Left ventricle myocardium inferior (tissue), 1 donor: ENCODE measurements at places on chromosomes 1 and 21.

- no peak for DNase-seq
Measured at GRCh38 chr21:32392299-32392879, 423 bp downstream of the URB1 start.

DNA sequence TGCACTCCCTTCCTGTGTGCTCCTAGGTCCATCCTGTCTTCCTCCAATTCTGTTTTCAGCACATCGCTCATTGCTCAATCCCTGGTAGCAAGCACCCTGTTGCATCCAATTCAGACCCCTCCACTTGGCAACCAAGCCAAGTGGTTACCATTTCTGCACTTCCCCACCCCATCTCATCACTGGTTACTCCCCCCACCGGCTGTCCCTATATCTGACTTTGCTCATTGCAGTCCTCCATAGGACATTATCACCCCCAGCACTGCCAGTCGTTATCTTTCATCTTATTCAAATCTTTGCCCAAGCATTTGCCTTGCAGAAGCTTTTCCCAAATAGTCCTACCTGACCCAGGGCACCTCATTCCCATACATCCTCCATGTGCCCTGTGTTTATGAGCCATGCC is 2.1 kb upstream of the TMEM9 start:
- DNase-seq: no peak

DNA sequence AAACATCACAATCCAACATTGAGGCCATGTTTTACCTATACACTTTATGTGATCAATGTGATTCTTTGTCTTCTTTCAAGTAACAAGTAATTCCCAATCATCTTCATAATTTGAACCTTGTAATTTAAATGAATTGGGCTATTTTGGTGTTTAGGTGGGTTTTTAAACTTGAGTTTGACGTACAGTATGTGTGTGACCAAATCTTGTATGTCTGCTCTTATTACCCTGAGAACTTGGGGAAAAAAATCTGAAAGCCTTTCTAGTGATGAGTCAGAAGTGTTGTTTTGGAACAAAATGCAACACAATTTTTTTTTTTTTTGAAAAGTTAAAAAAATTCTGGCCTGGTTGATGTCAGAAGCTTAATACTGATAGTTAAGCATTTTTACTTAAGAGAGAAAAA is 68.5 kb downstream of the HHAT start:
- no peak for DNase-seq

GRCh38 chr1:197424380-197424779 is 156.3 kb downstream of the CRB1 start:
- DNase-seq: no peak

GRCh38 chr1:245270972-245271371 is 116.2 kb downstream of the KIF26B start:
- DNase-seq: no peak

- DNase-seq: no peak
Measured at GRCh38 chr1:36561361-36561724, 78.6 kb upstream of the CSF3R start.

GRCh38 chr1:12479311-12479710 is 138.7 kb downstream of the DHRS3 start:
- DNase-seq: no peak

DNA sequence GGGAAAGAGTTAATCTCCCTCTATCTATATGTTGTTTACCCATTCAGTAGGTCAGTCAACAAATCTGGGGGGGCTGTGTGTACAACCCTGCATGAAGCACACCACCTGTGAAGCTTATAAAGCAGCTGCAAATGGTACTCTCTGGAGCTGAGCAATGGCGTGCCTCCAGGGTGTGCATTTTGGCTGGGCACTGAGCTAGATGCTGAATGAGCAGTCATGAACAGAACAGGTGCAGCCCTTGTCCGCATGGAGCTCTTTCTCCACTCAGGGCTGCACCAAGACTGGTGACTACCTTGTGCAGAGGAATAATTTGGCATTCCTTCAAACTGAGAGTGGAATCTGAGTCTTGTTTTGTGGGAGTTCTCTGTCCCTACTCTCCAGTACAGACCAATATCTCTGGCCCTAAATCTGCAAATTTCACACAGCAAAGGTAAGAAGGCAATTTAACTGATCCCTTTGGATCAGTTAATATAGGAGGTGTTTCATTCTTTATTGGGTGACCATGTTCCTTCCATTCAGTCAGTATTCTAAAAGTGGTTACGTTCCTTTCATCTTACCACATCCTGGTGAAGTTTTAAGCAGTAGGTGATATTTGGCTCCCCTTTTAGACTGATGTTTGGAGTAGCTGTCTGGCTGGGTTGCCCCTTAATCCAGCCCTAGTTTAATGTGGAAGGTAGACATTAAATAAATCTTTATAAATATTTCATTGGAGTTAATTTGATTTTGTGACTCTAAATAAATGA is 76.0 kb downstream of the GPR88 start:
- DNase-seq: no peak

DNA sequence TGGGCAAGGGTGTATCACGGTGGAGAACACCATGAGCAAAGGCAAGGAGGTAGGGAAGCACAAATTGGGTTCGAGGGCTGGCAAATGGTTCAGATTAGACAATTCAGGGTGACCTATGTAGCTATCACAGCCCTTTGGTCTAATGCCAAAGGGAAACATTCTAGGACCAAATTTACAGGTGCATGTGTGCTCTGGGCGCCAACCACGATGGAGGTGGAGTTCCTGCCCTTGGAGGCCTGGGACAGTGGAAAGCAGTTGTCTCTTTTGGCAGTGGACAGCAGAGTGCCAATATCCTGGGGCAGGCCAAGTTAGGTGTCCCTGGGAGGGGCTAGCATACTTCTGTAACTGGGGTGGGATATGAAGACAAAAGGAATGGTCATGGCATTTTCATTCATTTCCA is 40.1 kb downstream of the IGFN1 start:
- DNase-seq: no peak

DNA sequence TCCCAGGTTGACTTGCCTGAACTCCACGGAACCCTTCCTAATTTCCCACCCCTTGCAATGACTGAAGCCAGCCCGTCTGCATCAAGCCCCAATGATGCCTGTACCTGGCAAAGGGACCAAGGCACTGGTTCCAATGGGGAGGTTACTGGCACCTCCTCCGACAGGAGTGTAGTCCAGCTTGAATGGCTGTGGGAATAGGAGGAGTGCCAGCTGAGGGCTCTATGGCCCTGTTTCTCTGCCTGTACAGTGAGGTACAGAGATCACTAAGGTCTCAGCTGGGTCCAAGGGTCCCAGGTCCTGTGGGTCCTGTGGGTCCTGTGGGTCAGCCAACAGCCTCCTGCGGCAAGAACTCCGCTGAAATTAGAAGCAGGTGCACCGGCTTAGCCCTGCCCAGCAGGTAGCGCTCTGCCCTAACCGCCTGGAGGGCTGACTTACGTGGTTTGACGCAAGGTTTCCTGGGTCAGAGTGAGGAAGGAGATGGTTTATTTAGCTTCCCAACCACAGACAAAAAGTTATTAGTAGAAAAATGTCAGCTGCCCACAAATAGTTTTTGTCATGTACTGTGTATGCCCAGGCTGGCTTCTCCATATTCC is 9.9 kb upstream of the SPRR4 start:
- DNase-seq: no peak

DNA sequence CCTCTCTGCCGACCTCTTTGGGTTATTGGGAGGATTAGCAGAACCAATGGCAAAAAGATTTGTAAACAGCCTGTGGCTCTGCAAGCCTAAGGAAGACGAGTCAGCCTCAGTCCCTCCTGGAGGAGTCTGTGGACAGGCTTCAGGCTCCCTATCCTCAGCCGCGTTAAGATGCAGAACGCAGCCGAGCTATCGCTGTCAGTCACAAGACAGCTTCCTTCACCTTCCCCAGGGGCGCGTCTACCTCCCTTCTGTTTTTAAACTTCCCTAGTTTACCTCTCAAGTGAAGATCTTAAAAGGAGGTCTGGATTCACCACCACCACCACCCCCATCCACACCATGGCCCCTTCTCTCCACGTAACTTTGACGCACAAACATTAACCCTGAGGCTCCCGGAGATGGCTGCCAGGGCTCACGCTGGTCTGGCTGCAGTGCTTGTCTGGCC is 738 bp downstream of the CAMK1G start:
- DNase-seq: no peak

DNA sequence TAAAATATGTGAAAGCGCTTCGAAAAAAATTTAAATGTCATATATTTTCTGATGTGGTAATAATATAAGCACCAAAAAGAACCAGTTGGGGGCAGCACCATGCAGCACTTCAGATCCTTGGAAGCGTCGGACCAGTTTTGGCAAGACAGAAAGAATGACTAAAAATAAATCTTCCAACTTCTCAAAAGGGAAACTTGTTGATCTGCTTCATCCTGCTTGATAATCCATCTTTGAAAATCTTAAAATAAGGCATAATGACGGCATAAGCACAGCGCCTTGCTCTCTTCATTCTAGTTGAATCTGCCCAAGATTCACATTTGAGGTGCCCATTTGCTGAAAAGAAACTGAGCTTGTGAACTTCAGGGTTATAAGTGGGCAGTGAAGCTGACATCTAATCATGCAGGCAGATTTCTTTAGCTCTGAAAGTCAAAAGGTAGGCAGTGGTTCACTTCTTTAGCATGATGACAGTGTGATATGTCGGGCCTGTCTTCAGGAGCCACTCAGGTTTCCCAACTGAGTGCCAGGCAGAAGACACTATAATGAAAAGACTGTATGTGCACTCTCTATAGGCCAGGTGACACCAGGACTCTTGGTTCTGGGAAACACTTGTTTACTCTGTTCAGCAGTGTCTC is 19.8 kb upstream of the MUTYH start:
- peak; percentile 48 for DNase-seq

GRCh38 chr1:65992165-65992821 is 199.6 kb downstream of the PDE4B start:
- DNase-seq: no peak

DNA sequence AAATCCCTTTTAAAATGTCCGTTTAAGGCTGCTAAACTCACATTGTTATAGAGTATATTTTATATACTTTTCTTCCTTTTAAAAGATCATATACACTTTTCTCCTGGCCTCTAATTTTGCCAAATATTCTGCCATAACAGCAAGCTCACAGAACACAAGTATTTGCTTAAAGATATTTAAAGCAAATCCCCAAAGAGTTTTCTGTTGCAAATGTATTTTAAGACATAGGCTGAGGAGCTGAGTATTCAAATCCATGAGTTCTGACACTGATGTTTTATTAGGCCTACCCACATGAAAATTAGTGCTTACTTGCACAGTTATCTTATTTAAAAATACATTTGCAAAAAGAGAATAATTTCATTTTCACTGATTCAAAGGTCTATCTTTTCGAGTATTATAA is 1.7 kb upstream of the PTPRC start:
- DNase-seq: no peak
